Stimulated activated CD8-positive, alpha-beta memory T cell treated with anti-CD3 and anti-CD28 coated beads, Interleukin-7, amount 100 ng/mL, for 48 hours (primary cell): ENCODE measurements at places on chromosomes 2 and 18.

GRCh38 chr2:168256448-168256847 lies 9.1 kb upstream of the STK39 start:
- DNase-seq = no peak

- DNase-seq = no peak
Measured at GRCh38 chr2:133680343-133681049, 112.2 kb upstream of the NCKAP5 start.

DNA sequence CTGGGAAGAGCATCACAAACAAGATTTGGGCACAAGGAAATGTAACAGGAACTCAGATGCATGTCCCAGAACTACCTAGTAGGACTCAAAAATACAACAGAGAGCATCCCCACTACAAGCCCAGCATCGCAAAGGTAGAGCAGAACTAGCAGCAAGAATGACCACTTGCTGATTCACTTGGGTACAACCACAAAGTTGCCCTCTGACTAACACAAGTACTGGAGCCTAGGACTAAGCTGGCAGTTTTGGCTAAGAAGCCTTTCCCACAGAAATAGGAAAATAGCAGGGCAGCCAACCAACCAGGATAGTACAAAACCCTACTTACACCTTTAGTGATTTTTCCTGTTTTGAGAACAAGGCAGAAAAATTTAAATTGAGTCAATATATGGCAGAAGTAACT lies 193.8 kb downstream of the PAX3 start:
- DNase-seq = no peak

DNA sequence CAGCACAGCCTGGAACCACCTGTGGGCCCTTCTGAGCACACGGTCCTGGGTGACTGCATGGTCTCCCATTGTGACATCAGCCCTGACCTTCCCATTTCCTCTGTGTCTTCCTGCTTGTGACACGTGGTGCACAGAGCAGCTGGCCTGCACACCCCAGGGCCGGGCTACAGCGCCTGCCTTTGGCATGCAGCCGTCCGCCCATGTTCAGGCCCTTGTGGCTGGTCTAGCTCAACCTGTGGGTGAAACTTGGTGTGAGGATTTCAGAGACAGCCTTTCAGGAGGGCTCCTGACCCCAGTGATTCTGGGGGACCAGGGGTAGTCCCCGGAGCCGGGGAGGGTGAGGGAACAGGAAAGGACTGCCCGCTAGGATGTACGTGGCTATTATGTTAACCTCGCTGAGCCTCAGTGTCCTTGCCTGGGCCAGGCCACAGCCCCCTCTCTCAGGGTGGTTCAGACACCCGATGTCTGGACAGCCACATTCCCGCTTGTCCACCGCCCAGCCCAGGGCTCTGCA lies 284.8 kb upstream of the HS6ST1 start:
- no peak for DNase-seq

- DNase-seq = no peak
Measured at GRCh38 chr18:58900015-58900649, 35.5 kb downstream of the ZNF532 start.

DNA sequence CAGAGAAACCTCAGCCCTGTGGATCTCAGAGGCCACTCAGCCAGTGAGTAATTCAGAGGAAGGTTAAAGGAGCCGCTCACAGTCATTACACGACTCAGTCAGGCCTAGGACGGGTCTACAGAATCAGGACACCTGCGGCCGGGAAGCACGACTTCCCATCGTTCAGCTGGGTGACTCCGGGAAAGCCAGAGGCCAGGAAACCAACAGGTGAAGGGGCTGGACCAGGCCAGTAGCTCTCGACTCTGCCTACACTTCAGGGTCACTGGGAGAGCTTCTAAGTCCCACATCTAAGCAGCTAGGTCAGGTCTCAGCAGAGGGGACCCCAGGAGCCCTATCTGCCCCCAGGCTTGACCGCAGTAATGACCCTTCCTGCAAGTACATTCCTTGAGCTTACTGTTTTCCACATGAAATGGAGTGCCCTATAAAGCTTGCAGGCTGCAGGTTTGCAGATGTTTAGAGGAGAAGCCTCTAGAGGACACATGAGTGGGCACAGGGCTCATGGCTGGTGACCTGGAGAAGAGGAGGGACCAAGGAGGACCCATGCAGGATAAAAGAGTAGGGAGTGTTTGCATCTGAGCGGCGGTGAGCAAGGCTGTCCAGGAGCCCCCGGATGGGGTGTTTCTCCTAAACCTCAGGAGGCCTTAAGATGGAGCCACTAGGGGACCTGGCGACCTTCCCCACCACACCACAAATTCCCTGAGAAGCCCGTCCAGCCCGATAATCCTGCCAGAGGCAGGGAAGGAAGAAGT lies 9.5 kb downstream of the DIPK1C start:
- DNase-seq = no peak

GRCh38 chr2:37154785-37155184 lies 2.0 kb downstream of the EIF2AK2 start:
- DNase-seq = no peak

DNA sequence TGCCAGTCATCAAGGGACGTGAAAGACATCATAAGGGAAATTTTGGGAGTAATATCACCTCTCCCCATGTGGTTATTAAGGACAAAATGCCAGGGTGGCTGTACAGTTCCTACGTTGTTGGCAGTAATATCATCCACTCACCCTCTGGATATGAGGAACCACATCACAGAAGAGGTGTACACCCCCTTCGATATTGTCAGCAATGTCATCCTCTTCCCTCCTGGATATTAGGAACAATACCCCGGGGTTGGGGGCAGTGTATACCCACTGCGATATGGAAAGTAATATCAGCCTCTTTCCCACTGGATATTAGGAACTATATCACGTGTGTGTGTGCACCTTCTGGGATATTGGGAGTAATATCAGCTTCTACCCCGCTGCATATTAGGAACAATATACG lies 1933.3 kb downstream of the SUCLG1 start:
- DNase-seq = no peak

GRCh38 chr2:152452256-152452973 lies 117.4 kb downstream of the FMNL2 start:
- DNase-seq = no peak

DNA sequence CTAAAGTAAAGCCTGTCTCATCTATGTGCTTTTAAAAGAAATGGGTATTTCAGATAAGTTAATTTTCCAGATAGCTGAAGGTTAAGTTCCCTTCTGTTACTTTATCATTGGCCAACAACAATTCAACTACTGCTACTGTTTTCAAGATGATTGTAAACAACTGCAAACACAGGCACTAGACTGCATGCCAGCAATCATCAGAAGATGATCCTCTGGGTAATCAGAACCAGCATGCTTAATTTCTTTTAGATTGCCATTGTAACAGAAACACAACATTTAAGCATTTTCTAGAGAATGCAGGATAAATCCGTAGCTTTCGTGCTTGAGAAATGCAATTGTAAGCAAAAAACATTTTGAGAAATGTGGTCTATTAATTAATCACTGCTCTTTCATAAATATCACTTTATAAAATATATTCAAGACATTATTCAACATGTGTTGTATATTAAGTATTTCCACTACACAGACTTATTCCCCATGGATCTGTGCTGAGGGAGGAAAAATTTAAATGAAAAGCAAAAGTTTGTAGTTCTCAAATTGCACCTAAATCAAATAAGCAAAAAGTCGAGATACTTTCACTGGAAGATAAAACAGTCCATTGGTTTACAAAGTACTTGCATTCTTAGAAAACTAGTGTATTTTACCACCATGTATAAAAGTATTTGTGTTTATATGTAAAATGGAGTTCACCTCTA lies 133.7 kb downstream of the ATL2 start:
- DNase-seq = no peak

DNA sequence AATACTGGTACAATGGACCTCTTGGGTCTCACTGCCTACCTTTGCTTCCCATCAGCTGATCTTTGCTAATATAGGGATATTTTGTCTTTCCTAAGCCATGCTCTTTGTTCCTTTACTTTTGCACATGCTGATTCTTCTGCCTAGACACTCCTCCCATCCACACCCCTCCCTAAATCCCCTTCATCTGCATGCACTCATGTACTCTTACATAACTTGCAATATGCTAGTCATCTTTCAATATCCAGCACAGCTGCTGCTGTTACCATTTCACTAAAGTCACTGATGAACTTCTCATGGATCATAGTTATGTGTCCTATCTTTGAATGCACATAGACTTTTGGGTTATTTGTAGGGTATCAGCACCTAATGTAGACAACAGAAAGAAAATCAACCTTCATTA lies 18.5 kb upstream of the DTNA start:
- DNase-seq = no peak

GRCh38 chr18:35588995-35589394 lies 7.5 kb downstream of the GALNT1 start:
- DNase-seq = no peak

DNA sequence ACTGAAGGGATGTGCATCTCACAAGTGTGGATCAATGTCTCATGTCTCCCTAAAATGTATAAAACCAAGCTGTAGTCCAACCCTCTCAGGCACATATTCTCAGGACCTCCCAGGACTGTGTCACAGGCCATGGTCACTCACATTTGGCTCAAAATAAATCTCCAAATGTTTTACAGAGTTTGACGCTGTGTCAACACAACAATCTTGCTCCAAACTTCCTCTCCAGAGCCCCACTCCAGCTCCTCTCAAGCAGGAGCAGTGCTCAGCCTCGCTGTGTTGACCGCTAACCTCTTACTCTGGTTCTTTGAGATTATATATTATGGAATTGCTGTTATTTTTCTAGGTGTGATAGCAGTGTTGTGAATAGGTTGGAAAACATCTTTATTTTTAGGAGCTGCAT lies 56.2 kb downstream of the CYP27C1 start:
- no peak for DNase-seq

GRCh38 chr2:124163840-124164239 lies 138.8 kb downstream of the CNTNAP5 start:
- DNase-seq = no peak

DNA sequence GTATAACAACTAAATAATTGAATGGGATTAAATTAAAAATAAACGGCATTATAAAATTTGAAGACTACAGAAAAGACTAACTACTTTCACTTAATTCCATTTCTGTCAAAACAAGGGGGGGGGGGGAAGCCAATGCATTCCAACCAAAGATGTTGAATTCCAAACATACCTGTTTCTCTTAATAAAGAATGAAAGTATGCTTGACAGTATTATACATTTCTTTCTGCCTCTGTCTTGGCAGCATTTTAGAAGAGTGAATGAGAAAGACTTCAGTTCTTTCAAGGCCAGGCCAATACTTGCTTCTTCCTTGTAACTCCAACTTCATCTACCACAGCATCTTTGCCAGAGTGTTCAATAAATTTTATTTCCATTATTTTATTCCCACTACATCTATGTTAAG lies 65.9 kb downstream of the PDE11A start:
- no peak for DNase-seq

DNA sequence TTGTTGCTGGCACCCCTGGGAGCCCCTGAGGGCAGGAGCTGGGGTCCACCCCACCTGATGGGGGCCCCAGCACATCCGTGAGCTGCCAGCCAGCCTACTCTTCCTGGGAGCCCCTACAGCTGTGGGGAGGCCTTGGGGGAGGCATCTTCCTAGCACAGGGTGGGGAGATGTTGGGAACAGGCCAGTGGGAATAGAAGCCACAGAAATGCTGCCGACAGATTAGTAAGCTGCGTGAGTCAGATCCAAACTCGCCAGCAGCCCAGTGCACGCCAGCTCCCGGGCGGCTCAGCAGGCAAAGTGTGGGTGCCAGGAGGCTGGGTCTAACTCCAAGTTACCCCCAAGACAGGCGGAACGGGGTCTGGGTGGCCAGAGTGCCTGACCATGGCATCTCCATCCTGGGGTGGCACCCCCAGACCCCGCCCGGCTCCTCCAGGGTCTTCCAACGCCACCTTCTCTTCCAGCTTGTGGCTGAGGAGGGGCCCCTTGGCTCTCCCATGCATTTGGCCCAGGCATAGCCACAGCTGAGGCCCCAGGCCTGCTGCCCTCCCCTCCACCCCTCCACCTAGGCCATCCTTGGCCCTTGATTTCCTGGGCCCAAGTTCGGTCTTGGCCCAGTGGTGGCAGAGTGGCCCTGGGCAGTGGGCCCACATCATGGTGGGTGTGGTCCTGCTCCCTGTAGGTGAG lies 15.3 kb downstream of the CROCC2 start:
- DNase-seq = no peak

- DNase-seq = no peak
Measured at GRCh38 chr2:45777996-45778719, 126.7 kb downstream of the PRKCE start.

DNA sequence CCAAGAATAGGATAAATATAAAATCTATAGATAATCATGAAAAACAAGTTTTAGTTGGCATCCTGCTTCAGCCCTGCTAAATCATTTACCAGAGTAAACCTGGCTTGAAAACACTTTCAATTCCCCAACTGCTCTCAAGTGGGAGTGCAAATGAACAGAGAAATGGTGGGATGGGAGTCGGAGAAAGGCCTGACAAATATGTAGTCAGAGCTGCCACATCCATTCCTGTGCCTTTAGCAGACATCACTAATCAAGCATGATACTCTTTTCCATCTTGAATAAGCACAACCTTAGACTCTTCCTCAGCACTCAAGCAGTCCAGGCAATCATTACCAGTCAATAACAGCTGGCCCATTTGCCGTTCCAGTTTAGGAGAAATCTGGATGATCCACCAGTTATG lies 101.3 kb downstream of the ANKRD44 start:
- no peak for DNase-seq

DNA sequence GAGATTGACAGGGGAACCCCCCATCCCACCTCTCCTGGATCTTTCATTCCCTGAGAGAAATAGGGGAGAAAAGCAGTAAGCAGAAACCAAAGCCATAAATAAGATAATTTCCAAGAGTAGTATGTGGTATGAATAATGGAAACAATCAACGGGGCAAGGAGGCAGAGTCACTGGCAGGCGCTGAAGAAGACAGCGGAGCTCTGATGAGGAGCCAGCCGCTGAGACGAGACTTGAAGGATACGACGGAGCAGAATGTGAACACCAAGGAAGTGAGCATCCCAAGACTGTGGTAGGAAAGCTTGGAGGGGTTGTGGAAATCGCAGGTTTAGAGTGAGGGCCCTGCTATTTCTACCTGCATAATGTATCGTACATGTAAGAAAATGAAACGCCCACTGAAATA lies 93.6 kb upstream of the CBLN2 start:
- DNase-seq = no peak

DNA sequence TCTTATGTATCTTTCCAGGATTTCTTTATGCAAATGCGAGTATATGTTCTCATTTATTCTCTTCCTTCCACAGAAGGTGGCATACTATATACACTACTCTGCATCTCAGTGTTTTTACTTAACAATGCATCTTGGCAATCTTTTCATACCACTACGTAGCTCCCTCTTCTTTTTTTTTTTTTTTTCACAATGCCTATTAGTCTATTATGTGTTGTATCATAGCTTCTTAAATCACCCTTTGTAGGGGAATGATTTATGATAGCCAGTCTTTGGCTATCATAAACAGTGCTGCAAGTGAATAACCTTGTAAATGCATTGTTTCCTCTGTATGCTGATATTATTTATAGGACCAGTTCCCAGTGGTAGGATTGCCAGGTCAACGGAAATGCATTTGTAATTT lies 204.2 kb downstream of the BABAM2 start:
- no peak for DNase-seq
